Activated CD4-positive, alpha-beta T cell treated with anti-CD3 and anti-CD28 coated beads for 24 hours (primary cell): ENCODE measurements at places on chromosomes 11 and 22.
A peak's percentile ranks its signal among the peaks of the same experiment; 100 is the strongest.

DNA sequence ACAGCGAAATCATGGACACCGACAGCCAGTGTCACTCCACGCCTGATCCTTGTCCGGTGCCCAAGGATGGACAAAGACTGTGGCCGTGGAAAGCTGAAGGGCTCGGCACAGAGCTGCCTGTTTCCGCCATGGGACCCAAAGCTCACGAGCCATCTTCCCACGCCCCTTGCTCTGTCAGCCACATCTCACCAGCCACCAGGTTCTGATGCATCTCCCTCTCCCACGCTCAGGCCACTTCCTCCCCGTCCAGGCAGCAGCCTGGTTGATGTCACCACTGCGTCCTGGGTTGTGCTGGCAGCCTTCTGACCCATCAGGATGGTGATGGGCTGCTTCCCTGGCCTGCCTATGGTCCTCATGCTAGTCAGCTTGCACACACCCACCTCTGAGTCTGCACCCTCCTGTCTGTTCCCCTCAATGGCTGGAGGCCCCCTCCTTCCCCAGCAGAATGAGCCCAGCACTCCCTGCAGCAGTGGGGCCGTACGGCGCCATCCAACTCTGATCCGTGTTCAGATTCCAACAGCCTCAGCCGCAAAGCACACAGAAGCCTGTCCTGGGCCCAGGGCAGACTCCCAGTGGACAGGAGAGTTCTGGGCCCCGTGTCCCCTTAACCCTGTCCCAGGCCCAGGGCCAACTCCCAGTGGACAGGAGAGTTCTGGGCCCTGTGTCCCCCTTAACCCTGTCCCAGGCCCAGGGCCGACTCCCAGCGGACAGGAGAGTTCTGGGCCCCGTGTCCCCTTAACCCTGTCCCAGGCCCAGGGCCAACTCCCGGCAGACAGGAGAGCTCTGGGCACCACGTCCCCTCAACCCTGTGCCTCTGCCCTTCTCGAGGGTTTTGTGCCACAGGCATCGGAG, 259.5 kb downstream of the BRD1 start:
- no peak for DNase-seq

DNA sequence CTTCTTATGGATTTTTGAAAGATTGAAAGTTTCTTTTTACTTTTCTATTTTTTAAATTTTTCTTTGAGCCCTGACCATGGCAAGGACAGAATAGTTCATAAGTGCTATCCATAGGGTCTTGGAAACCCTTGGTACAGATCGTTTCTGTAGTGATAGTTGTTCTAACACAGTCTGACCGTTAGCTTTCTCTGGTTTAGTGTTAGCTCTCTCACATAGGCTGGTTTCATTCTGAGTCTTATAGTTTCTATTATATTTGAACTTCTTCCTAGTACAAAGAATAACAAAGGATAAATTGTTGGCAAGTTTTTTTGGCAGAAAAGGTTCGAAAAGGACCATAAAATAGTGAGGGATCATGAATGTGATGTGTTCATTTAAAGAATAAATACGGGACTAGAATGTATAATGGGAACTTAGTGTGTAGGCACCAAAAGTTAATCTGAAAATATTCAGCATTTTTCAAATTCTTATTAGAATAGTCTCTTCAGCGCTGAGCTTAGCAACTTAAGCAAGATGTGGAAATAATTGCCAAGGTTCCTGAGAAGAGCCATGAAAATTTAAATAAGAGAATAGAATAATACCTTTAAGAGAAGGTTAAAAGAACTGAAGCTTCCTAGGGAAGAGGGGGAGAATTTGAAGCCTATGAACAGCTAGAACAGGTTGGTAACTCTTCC, 24.1 kb downstream of the FDX1 start:
- DNase-seq: no peak

DNA sequence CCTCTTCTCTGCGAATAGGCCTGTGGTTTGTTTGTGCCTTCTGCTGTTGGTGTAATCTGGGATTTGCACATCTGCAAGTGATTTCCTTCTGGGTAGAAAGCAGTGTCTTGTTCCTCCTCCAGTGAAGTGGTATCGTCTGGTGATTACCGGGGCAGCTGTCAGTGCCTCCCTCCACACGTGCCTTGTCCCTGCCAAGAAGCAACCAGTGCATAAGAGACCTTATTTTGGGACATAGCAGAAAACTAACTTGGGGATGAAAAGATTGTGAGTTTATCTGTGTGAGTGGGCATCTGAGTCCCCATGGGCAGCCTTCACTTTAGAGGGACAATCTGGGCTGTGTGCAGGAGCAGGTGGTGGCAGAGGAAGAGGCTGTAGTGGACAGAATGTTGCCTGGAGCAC, 71.5 kb upstream of the SORL1-AS1 start:
- no peak for DNase-seq

DNA sequence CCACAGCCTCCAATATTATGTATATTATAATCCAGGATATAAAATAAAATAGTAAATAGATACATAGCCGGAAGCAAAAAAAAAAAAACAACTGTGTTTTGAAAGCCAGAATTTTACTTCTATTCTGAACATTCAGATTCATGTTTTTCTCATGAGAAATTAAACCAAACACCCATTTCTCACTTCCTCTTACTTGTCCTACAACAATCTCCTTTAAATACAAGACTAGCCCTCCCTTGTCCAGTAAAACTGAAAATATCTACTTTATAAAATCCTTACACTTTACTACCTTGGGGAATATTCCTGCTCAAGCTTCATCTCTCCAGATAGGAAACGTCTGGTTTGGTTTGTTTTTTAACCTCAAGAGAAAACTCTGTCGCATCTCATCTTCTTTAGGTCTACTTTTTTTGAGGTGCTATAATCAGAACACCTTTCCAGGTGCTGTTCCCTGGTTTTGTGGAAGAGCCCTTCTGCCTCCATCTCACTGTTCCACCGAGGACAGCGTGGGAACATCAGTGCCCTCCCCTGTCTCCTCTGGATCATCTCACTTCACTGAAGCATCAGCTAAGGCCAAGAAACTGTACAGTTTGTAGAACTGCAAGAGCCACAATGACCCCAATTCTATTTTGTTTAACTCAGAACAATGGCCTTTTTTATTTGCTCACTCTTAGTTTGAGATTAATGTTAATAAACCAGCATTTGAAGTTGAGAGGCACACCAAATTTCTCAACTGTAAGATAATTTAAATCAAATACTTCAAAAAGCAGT, 82.0 kb upstream of the ARHGAP32 start:
- no peak for DNase-seq

DNA sequence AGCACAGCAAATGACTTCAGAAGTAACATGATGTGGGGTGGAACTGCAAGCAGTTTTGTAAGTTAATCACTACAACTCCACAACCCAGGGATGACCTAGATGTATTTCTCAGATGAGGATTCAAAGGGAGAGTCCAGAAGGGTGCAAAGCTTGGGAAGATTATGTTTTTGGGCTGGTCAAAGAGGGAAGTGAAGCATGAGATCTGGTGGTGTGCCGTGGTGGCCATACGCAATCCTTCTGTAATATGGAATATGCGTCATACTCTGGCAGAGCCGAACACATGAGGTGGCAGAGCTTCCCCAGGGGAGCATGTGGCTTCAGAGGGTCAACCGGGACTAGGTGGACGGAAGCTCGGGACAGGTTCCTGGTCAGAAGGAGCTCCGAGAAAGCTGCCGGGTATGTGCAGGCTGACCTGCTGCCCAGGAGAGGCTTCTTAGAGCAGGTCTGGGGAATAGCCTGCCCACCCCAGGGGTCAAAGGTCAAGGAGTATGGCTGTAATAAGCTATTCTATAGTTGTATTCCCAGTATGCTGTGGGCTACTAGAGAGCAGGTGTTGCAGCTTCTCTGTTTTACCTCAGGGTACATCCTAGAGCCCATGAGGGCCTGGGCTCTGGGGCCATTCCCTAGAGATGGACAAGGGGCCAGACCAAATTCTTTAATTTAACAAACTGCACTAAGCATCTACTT, 70.1 kb upstream of the PHOX2A start:
- no peak for DNase-seq

DNA sequence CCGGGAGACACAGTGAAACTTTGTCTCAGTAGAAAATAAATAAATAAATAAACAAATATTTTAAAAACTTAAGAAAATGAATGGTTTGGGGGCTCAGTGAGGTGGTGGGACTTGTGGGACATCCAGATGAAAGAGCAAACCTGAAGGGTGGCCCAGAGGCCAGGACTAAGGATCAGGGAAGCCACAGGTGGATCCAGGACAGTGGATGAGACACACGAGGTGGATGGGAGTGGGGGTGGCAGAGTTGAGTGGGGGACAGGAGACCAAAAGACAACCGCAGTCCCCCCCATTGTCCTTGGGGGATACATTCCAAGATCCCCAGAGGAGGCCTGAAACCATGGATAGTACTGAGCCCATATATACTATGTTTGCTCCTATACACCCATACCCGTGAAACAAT, 7.1 kb downstream of the RFPL1 start:
- no peak for DNase-seq

DNA sequence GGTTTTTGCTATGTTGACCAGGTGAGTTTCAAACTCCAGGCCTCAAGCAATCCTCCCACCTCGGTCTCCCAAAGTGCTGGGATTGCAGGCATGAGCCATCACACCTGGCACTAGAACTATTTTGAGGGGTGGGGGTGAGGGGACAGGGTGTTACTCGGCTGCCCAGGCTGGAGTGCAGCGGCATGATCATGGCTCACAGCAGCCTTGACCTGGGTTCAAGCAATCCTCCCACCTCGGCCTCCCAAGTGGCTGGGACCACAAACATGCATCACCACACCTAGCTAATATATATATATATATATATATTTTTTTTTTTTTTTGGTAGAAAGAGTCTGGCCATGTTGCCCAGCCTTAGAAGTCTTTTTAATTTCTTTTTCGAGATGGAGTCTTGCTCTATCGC, 17.1 kb upstream of the IFITM3 start:
- no peak for DNase-seq

DNA sequence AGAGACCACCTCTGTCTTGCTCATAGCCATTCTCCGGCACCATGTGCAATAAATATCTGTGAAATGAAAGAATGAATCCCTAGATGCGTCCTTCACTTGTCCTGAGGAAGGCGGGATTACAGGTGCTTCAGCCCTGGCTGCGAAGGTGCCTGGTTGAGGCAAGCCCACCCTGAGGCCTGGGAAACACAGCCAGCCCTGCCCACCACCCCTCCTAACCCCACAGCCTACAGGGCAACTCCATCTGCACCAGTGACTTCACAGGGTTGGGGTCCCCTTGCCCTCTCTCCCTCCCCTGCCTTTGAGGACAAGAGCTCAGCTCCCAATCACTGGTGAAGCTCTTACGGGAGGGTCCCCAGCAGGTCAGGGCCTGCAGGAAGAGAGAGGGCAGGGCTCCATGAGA, 17.5 kb upstream of the SCGB1A1 start:
- no peak for DNase-seq

DNA sequence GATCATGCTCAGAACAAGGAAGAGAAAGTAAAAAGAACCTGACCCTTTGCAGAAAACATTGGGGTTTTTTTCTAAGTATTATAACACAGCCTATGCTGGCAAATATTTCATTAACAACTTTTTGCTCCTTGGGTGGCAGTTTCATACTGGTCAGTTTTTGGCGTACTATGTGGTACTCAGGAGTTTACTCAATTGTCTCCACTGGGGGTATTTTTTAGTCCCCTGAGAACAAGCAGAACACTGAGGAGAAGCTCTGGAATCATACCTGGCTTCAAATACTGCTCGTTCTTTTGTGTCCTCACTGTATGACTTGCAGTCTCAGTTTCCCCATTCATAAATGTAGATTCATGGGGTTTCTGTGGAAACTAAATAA, 90.4 kb downstream of the SERGEF start:
- DNase-seq: no peak

DNA sequence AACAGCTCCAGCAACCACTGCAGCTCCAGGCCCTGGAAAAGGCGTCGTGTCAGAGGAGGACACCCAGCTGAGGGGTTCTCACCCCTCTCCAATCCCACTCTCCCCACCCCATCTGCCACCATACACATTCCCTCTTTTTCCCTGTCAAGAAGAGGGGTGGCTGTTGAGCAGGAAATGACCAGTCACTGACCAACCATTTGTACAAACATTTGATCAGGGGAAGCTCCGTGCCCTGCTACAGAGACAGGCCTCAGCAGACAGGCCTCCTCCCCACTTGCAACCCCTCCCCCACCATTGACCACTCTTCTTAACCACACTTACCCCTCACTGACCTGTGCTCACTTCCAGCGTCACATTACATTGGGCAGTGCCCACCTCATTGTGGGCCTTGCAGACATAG, 2.3 kb upstream of the VSIG2 start:
- no peak for DNase-seq

- DNase-seq: no peak
Observed at GRCh38 chr11:537622-538430, 499 bp downstream of the LRRC56 start.

GRCh38 chr11:87322568-87322967, 284.8 kb downstream of the TMEM135 start:
- no peak for DNase-seq

GRCh38 chr11:75236062-75236461, 4.5 kb upstream of the TPBGL start:
- DNase-seq: no peak

- peak; percentile 30 for DNase-seq
Observed at GRCh38 chr11:120303004-120303637, 22.0 kb upstream of the TLCD5 start.

DNA sequence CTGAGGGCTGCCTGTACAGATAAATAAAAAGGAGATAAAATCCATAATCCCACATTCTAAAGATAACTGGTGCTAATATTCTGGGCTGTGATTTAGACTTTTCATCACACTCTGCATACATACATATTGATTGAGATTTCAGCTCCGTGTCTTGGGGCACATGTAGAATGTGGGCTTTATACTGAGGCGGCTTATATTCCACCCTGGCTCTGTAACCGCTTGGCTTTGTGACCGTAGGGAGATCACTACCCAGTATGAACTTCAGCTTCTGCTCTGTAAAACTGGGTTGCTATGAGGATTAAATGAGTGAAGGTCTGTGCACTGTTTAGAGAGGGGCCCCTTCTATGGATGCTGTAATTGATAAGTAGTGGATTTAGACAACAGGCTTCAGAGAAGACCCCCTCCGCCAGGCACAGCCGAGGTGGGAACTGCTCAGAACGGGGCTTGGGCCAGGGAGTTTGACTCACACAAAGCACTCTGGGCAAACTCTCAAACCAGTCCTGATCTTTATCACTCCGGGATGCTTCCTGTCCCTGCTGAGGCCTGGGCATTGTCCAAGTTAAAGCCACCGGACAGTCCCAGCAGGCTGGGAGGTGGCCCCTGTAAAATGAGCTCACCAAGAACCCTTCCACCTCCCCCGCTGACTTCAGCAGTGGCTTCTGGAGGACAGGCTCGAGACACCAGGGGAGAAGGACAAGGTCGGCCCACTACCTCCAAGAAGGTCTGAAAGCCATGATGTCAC, 17.2 kb downstream of the KIAA1671 start:
- no peak for DNase-seq

- DNase-seq: no peak
Observed at GRCh38 chr11:46588915-46589314, 4.9 kb downstream of the AMBRA1 start.

GRCh38 chr11:36257351-36257750, 31.9 kb downstream of the COMMD9 start:
- no peak for DNase-seq
